GM12864 (cell line): ENCODE measurements at places on chromosomes 2 and 18.
A peak's percentile ranks its signal among the peaks of the same experiment; 100 is the strongest.

DNA sequence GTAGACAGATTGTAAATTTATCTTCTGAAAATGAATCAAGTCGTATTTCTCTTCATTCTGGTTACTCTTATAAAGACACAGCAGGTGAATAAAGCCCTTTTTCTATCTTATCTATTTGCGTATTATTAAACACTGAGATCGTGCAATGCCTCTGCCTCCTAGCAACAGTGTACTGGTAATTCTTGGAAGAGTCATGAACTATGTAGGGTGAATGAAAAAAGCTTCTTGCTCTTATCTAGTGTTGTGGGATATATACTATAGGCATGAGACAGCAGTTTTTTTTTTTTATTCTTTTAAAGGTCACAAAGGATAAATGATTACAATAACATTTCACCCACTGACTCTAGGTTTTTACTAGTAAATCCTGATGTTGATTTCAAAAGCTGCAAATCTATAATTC is 324.2 kb downstream of the PDE11A start:
- no peak for DNase-seq

- DNase-seq, result no peak
Measured at GRCh38 chr18:68734308-68734707, 19.4 kb upstream of the TMX3 start.

DNA sequence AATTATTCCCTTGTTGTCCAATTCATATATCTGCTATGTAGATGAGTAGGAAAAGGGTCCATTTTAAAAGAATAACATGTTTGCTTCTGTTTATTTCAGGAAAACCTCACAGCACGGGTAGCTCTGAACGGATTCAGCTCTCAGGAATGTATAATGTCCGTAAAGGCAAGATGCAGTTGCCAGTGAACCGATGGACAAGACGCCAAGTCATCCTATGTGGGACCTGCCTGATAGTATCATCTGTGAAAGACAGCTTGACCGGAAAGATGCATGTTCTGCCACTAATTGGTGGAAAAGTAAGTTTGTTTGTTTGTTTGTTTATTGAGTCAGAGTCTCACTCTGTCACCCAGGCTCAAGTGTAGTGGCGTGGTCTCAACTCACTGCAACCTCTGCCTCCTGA is 114.6 kb downstream of the PHLPP1 start:
- no peak for DNase-seq

DNA sequence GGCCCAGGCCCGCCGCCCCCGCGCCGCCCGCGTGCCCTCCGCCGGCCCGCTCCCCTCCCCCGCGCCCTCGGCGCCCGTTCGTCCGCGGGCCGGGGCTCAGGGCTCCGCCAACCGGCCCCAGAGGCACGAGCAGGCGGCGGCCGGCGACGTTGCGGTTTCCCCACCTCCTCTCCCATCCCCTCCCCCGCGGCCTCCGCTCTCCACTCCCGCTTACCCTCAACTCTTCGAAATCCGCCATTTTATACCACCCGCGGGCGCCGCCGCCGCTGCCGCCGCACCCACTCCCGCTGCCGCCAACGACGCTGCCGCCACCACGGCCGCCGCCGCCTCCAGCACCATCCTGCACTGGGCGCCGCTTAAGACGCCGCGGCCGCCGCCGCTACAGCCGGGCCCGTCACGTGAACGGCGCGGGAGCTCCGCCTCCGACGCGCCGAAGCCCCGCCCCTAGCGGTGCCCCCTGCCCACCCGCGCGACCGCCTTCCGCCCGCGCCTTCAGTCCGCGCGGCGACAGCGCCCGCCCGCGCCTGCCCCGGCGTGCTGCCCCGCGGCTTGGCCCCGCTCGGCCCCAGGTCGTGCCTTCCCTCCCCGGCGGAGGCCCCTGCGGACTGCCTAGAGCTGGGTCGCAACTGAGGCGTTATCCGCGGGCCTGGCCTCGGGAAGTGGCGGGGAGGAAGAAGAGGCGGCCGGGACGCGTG is at the start of the genes KATNAL2 and PIAS2:
TSS of gene KATNAL2 (plus strand) at position 495 of the 695 bp plus-strand sequence. CDS start 29,271 bp downstream, outside the sequence.
TSS of gene PIAS2 (minus strand) at position 400 of the 695 bp plus-strand sequence. CDS start at position 238, 162 bp downstream.
- DNase-seq, result peak; percentile 30

DNA sequence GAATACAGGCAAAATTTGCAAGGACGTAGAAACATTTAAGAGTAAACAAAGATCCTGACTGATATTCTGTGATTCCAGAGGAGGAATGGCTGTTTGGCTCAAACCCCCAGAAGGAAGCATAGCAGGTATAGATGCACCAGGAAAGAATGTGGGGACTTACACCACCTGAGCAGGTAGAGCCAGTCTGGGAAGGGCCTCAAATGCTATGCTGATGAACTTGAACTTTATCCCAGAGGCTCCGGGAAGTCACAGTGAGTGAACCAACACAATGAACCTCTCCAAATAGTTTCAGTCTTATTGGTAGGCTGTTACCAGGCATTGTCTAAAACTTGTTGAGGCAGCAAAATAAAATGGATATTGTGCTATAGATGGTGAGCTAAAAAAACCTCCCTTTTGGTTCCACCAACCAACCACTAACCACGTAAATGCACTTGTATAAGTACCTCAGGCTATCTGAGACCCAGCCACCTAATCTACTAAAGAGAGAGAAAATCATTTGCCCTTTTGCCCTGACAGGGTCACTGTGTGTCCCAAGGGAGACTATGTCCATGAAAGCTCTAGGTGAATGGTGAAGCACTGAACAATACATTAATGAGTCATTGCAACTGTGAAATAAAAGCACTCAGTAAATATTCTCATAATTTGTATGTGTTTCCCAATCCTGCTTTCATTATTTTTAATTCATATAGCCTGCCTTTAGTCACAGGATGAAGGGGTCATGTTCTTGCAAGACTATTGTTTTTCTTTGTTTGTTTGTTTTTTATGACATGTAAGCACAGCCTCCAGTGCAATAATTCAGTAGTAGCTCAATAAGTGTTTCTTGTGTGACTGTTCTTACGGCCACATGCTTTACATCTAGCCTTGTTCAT is 911.6 kb downstream of the EPHA4 start:
- DNase-seq, result no peak

GRCh38 chr2:197920088-197920487 is 115.7 kb downstream of the PLCL1 start:
- no peak for DNase-seq

DNA sequence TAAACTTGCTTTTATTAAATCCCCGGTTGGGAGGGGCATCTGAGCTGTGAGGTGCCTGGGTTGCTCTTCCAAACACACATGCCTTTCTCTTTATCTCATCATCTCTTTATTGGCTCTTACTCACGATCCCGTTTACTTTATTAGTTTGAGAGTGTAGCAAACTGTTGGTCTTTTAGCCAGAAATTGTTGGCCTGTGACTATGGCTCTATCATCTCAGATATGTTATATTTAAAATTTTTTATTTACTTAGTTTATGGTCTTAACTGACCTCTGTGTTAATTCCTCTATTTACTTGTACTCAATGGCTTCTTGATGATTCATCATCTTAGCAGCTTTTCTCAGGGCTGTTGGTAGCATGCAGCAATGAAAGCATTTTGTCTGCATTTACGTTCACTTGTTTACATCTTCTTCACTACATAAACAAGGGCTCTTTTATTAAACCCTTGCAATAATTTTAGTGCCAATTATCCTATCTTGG is 408.4 kb downstream of the HRH4 start:
- no peak for DNase-seq

GRCh38 chr2:167749660-167750059 is 497.7 kb downstream of the STK39 start:
- DNase-seq, result no peak

DNA sequence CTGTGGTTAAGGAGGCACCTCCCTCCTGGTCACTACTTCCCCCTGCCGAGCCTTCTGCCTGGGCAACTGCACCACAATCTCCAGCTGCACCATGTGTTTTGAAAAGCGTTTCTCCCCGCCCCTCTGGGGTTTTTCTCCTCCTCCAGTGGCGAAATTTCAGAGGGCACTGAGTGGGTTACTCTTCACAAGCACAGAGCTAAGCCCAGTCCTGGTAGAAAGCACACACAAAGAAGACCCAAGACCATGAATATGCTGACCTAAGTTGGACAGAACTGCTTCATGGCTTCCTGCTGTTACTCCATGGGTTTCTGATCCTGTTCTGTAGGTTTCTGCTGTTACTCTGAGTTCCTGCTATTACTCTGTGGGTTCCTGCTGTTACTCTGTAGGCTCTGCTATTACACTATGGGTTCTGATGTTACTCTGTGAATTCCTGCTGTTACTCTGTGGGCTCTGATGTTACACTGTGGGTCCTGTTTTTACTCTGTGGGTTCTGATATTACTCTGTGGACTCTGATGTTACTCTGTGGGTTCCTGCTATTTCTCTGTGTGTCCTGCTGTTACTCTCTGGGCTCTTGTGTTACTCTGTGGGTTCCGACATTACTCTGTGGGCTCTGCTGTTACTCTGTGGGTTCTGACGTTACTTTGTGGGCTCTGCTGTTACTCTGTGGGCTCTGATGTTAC is 216.6 kb downstream of the RTP5 start:
- peak; percentile 18 for DNase-seq

GRCh38 chr2:240480834-240481623 is 45.6 kb downstream of the GPC1 start:
- DNase-seq, result no peak

GRCh38 chr2:101995804-101996203 is 4.0 kb downstream of the IL1R2 start:
- no peak for DNase-seq

DNA sequence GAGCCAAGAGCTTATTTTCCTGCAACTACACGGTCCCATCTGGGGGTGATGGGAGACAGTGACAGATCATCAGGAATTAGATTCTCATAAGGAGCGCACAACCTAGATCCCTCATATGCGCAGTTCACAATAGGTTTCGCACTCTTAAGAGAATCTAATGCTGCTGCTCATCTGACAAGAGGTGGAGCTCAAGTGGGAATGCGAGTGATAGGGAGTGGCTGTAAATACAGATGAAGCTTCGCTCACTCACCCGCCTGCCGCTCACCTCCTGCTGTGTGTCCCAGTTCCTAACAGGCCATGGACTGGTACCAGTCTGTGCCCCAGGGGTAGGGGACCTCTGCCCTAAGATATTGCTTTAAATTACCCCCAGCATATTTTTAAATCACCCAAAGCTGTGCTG is 10.8 kb downstream of the LRRFIP1 start:
- DNase-seq, result no peak

GRCh38 chr2:57728691-57729090 is 317.9 kb upstream of the VRK2 start:
- no peak for DNase-seq

GRCh38 chr2:163856941-163857340 is 121.1 kb upstream of the FIGN start:
- DNase-seq, result no peak

GRCh38 chr18:57243624-57244179 is 96.8 kb downstream of the BOD1L2 start:
- DNase-seq, result no peak

DNA sequence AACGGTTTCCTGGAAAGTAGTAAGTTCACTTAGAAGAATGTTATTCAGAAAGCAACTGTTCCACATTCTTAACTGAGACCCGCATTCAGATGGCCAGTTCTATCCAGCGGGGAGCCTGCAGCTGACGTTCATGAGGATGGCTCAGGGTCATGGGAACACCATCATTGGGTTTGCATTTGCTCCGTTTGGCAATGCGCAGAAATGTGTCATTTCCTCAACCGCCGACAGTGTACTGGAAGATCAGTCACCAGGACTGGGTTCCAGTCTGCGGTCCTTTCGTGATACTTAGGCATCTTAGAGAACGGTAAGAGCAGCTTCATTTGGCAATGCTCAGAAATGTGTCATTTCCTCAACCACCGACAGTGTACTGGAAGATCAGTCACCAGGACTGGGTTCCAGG is 104.0 kb downstream of the DNER start:
- no peak for DNase-seq

- DNase-seq, result no peak
Measured at GRCh38 chr18:13465476-13465875, 246.9 kb downstream of the LDLRAD4 start.

GRCh38 chr2:193810533-193810932 is 1615.8 kb upstream of the TMEFF2 start:
- DNase-seq, result no peak

DNA sequence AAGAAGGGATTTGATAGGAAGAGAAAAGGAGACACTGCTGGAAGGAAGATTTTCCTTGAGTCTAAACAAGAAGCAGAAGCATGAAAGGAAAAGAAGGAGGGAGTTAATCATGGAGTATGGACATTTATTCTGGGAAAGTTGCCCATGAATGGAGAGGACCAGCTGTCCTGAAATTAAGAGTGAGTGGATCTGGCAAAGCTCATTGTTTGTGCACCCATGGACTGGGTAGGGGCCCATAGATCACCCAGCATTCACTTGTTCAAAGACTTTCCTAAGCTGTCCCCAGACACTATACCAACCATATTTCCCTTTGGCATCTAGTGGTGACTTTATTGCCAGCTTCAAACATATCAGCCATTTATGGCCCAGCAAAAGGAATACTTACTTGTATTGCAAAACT is 422.7 kb downstream of the FBXO15 start:
- no peak for DNase-seq

- DNase-seq, result no peak
Measured at GRCh38 chr2:3326871-3327270, 50.7 kb downstream of the EIPR1 start.

GRCh38 chr2:177812713-177813396 is 259.7 kb downstream of the PDE11A start:
- no peak for DNase-seq

- peak; percentile 3 for DNase-seq
Measured at GRCh38 chr18:55420665-55421307, 167.2 kb downstream of the TCF4 start.

DNA sequence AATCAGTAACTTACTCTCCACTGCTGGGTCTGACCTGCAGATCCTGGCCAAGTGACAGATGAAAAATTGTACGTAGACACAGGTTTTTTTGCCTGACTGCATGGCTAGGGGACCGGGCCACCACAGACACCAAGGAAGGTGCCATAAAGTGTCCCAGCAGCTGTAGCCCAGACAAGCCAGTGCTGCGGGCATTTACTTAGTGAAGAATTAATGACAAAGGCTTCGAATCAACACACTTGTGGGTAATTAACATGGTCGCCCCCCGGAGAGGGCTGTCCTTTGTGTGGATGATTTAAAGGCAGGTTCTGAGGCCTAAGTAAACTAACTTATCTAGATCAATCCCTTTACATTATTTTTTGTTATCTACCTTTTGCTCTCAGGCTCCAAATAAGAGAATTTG is 1709.1 kb upstream of the LRRTM1 start:
- no peak for DNase-seq

- DNase-seq, result no peak
Measured at GRCh38 chr2:42386682-42387081, 25.7 kb upstream of the COX7A2L start.

DNA sequence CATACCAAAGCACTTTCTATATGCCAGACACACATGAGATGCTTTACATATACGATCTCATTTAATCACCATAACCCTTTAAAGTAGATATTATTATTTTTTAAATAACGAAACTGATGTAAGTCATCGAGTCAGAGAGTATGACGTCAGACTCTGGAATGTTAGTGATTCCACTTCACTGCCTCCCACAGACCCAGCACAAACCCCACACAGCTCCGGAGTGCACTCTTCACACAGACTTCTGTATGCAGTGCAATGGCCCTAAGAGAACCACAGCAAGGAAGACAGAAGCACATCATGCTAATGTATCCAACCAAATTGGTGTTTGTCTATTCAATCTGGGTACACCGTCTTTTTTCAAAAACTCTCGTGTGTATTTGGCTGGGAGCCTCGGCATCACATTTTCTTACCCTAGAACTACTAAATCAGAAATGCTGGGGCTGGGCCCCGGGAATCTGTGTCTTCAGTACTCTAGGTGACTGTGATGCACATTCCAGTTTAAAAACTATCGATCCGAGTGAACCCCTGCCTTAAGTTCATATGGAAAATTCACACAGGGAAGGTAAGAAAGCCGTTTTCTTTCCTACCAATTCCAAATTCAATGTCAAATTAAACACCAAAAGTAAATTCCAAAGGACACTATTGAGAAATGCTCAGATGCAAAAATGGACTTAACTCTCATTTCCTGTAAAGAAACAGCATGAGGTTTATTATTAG is 117.7 kb upstream of the ACVR1C start:
- no peak for DNase-seq
